ENCODE measurements at places on chromosomes 4 and X.

DNA sequence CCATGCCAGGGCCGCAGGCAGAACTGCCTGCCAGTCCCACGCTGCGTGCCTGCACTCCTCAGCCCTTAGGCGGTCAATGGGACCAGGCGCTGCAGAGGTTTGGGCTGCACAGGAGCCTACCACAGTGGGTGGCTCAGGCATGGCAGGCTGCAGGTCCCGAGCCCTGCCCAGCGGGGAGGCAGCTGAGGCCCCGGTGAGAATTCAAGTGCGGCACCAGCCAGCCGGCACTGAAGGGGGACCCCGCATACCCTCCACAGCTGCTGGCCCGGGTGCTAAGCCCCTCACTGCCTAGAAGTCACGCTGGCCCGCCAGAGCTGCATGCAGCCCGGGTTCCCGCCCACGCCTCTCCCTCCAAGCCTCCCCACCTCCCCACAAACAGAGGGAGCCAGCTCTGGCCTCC is 302.5 kb upstream of the UGT8 start:
- DNase-seq, result no peak

DNA sequence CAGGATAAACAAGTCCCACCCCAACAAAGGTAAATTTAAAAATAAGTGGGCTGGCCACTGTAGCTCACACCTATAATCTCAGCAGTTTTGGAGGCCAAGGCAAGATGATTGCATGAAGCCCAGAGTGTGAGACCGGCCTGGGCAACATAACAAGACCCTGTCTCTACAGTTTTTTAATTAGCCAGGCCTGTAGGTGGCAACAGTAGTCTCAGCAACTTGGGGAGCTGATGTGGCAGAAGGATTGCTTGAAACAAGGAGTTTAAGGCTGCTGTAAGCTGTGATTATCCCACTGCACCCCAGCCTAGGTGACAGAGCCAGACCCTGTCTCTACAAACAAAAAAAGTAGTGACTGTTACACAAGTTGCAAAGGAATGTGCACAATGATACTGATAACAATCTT is 74.6 kb upstream of the FAAH2 start:
- DNase-seq, result no peak

DNA sequence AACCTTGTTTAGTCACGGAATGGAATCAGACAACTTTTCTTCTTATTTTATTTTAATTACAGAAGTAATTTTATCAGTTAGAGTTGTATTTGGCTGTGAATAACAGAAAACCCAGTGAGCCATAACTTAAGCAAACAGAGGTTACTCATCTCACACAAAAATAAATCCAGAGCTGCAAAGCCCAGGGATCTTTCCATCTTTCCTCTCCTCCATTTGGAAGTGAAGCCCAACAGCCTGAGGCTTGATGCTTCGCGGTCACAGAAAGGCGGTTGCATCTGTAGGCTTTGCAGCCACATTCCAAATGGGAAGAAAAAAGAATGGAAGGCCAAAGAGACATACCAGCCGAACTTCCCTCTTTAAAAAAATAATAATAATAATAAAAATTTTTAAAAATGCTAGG is 22.6 kb downstream of the CHRNA9 start:
- no peak for DNase-seq

DNA sequence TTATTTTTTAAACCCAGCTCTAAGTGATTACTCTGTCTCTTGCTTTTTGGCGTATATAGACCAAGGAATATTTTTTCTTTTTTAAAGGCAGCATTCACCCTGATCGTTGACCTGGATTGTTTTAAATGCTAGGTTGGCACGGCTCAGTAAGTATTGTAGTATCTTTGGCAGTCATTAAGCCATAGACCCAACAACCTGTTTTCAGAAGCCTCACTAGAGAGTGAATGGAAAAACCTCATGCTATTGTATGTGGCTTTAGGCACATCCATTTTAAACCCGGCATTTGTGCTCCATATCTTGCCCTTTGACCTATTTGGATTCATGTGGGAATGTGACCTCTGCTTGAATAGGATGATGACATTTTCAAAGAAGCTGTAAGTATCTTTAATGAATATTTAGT is 183.9 kb downstream of the SNCA start:
- DNase-seq, result no peak

- no peak for DNase-seq
Measured at GRCh38 chrX:70279081-70279480, 2.9 kb upstream of the RAB41 start.

- no peak for DNase-seq
Measured at GRCh38 chrX:152600853-152601633, 36.7 kb upstream of the GABRQ start.

DNA sequence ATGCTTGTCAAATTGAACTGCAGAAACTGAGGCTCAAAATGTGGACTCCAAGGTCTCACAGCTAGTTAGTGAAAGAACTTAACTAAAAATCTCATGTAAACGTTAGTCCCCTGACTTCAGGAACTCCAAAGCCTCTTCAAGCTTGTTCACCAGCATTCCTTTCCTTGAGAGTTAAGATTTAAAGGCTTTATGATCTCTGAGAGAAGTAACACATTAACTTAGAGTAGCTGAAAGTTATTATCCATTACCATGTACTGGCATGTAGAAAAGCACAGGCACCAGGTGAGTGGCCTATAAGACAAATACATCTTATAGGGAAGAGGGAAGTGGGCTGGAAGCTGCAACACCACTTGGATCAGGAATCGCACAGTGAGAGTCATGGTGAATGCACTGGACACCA is 15.3 kb downstream of the PARM1 start:
- DNase-seq, result no peak

GRCh38 chrX:46070421-46070820 is 474.8 kb downstream of the ZNF674 start:
- DNase-seq, result no peak

GRCh38 chr4:111722213-111722720 is 423.0 kb upstream of the FAM241A start:
- DNase-seq, result no peak

GRCh38 chr4:177293208-177294033 is 16.3 kb upstream of the NEIL3 start:
- DNase-seq, result no peak

GRCh38 chr4:168787801-168788595 is 222.1 kb downstream of the CBR4 start:
- DNase-seq, result no peak

DNA sequence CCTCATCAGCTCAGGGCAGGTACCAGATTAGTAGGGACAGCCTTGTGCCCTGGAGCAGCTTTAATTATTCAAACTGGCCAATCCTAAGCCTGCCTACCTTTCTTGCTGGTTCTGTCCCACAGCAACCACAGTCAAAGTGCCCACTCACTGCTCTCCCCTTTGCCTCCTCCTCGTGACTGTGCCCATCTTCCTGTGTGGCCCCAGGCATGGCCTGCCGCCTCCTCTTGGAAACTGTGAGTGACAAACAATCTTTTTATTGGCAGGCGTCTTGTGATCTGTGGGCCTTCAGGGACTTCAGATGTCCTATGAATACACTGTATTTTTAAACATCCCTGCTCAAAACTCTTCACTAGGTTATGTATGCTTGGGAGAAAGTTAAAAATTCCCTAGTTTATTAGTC is 22.8 kb upstream of the NSG1 start:
- DNase-seq, result no peak

GRCh38 chr4:125368671-125369081 is 53.9 kb downstream of the FAT4 start:
- no peak for DNase-seq

- DNase-seq, result no peak
Measured at GRCh38 chr4:120132935-120133334, 66.3 kb upstream of the MAD2L1 start.

DNA sequence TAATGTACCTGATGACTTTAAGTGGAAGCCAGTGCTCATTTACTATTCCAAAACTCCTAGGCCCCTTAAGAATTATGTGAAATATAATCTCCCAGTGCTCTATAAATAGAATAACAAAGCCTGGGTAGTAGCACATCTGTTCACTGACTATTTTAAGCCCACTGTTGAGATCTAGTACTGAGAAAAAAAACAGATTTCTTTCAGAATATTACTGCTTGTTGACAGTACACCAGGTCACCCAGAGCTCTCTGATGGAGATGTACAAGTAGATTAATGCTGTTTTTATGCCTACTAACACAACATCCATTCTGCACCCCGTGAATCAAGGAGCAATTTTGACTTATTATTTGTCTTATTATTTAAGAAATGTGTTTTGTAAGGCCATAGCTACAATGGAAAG is 75.7 kb downstream of the FAM47C start:
- DNase-seq, result no peak

DNA sequence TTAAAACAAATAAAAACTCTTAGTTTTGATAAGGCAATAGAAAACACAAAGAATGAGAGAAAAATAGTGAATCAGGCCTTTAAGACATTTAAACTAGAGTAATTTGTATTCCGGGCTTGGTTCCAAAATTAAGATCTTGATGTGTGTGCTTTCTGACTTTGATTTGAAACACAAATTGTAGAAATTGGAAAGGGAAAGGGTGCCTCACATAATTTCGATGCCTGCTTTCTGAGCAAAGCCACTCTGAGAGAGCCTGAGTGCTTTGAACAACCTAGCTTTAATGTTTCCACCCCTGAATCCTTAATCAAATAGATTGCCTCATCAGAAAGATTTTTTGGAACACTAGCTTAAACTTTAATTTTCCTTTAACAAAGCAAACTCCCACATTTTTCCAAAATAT is 666.8 kb downstream of the PCDH18 start:
- DNase-seq, result no peak

DNA sequence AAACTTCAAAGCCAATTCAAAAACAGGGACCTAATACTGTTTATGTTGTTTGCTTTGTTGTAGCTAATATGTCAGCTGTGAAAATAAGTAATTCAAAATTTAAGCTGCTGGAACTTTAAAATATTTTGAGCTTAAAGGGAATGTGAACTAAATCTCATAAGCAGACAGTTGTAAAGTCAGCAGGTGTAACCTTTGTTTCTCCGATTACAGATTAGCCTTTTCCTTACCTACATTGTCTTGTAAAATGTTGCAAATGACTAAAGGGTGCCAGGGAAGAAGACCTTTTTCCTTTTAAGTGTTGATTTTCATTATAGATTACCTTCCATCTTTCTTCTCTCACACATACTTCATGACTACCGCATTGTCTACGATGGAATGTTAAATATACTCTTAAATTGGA is 405.1 kb downstream of the KCNIP4 start:
- DNase-seq, result no peak

DNA sequence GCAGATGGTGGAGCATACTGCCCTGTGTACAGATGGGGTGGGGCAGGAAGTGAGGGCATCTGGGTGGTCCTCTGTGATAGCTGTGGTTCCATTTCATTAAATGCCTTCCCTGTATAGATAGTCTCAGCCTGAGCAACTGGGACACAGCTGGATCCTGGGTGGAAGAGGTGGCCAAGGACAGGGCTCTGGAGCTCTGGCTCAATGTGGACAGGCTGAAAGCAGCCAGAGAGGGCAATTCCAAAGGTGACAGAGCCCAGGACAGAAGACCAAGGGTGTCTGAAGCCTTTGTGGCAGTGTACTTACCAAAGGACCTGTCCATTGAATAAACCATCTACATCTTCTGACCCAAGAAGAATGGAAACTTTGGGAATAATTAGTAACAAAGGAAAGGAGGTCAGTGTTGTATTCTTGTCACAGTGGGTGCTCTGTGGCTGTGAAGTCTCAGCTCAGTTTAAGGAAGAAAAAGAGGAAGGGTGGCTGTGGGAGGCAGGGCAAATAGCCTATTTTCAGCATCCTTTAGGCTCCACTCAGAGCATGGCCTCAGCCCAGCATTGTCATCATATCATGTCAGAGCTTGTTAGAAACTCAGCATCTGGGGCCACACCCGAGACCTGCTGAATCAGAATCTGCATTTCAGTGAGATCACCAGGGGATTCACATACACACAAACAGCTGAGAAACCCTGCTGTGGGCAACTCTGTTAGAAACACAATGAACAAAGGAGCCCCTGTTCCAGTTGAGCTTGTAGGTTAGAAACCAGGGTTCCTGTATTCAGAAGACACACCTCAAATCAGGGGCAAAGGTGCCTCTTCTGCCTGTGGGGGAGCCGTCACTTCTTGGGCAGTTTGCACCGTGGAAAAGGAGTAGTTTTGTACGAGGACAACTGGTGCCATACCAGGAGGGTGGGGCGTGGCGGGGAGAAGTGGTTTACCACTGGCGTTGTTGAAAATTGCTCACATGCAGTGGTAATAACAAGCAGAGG is 168.6 kb downstream of the PTTG2 start:
- no peak for DNase-seq

DNA sequence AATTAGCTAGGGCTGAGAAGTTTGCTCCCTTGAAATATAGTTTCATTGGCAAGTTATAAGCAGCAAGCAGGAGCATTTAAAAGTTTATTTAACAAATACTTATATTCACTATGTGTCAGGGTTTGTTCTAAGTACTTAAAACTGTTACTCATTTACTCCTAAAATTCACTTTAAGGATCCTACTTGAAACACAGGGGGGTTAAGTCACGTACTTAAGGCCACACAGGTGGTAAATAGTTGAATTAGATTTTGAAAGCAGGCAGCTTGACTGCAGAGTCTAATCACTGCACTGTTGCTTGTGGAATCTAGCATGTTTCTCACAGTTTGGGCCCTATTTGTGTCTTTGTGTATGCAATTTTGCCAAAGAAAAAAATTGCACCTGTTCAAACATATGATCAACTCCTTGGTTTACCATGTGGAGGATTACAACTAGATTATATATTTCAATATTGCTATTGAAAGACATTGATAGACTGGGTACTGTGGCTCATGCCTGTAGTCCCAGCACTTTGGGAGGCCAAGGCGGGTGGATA is 7.6 kb downstream of the SGMS2 start:
- DNase-seq, result no peak

GRCh38 chr4:156889616-156890594 is 81.7 kb downstream of the PDGFC start:
- no peak for DNase-seq

DNA sequence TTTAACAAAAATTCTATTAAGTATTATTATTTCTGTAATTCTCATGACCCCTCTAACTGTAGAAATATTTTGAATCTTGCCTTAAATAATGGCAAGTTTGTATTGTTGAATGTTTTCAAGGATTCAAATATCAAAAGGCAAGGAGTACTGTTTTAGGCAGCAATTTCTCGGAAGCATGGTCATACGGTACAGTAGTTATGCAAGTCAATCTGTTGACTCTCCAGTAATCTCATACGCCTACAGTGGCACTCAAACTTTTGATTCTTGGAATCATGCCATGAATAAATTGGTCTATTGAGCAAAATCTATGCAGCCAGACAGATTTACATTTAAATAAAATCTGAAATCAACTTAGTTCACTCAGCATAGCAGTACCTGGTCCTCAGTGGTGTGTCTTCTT is 139.6 kb upstream of the FAM47C start:
- DNase-seq, result no peak

GRCh38 chrX:44071070-44071645 is 98.0 kb upstream of the NDP start:
- no peak for DNase-seq

GRCh38 chr4:186904101-186904500 is 180.4 kb upstream of the FAT1 start:
- no peak for DNase-seq

- no peak for DNase-seq
Measured at GRCh38 chr4:159481936-159482335, 379.1 kb downstream of the RAPGEF2 start.

- no peak for DNase-seq
Measured at GRCh38 chr4:54986095-54986846, 139.1 kb downstream of the KDR start.

- DNase-seq, result no peak
Measured at GRCh38 chr4:7761720-7762119, 177.9 kb downstream of the AFAP1 start.
